ENCODE measurements at places on chromosomes 16 and 17.

DNA sequence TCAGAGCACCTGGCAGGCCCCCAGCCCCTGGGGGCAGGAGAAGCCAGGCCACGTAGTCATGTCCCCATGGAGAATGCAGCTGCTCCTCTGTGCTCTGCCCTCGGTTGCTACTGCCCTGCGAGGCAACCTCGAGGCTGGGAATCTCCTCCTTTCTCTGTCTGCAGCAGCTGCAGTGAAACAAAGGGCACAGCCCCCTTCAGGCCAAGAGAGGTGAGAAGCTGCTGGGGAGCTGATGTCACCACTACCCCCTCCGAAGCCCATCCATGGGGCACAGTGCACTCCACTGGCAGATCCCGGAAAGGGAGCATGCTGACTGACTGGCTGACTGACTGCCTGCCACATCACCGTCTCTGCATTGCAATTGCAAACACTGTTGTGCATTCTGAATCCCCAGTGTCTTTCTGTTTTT, 103.7 kb downstream of the GRIN2A start:
- DNase-seq, result no peak

DNA sequence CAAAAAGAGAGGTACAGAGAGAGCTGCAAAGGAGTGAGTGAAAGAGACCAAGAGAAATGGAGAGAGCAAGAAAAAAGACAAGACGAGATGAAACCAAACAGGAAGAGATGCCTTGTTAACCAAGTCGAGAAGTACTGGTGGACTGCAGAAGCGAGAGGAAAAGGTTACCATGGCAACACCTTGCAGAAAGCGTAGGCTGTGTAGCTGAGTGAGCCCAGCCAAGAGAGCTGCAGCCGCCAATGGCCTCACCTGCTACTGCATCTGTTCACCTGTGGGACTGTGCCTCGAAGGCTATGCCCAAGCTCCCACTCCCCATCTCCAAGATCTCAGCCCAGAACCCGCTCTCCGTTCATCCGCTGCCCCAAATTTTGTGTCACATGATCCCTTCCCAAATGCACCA, 161.3 kb downstream of the SLC39A11 start:
- DNase-seq, result no peak

DNA sequence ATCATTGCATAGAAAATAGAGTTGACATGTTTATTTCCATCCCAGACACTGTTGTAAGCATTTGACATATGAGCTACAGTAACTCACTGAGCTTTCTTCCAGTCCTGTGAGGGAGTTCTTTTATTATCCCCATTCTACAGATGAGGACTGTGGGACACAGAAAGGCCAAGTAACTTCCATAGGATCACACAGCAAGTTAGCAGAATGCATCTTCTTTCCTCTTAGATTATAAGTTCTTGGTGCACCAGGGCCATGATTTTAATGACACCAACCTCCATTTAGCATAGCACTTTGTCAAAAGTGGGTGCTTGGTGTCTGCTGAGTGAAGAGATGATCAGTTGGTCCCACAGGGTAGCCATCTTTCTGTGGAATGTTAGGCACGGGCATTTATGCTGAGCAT, 12.7 kb downstream of the JPT2 start:
- no peak for DNase-seq

DNA sequence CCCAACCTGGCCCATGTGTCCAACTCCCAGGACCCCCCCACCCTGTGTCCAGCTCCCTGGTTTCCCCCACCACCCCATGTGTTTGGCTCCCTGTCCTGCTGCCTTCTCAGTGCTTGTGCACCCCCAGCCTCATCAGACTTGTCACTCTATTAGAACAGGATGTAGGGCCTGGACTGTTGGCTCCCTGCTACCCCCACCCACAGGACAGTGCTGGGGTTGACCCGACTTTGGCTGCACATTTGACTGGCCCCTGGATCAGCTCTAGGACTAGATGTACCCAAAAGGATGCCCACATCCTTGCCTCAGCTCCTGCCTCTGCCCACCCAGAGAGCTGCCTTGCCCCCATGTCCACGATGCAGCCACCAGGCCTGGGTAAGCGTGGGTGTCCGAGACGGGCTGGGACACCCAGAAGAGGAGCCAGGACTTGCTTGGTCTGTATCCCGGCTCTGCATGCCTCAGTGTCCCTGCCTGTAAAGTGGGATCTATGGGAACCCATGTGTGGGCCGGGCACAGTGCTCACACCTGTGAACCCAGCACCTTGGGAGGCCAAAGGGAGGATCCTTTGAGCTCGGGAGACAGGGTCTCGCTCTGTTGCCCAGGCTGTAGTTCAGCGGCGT, 1.5 kb upstream of the CCDC57 start:
- DNase-seq, result no peak

- no peak for DNase-seq
Measured at GRCh38 chr16:67299269-67299668, 19.9 kb downstream of the PLEKHG4 start.

DNA sequence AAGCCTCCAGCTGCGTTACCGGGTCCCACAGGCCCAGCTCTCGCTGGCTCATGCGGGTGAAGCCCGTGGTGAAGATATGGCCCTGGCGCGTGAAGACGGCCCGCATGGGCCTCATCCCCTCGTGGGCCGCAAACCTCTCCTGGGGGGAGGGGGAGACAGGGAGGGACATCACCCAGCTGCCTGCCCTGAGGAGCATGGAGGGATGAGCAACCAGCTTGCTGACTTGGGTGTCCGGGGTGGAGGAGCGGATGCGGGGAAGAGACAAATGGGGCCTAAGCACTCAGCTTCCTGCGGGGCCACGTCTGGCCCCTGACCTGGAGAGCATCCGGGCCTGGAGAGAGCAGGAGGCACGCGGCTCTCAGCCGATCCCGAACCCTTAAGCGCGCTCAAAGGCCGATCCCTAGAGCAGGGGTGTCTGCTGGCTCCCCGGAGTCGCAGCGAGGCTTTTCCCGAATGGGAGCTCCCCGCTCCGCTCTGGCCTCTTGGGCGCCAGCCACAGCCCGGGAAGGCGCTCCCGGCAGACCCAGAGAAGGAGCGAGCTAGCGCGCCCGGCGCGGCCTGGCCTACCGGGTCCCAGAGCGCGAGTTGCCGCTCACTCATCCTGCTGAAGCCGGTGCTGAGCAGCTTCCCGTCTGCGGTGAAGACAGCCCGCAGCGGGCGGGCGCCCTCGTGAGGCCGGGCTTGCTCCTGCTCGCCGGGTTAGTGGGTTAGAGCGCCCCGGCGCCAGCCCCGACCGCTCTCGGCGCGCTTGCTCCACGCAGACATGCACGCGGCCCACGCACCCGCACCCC, 5.0 kb downstream of the CORO6 start:
- DNase-seq, result peak; percentile 10

DNA sequence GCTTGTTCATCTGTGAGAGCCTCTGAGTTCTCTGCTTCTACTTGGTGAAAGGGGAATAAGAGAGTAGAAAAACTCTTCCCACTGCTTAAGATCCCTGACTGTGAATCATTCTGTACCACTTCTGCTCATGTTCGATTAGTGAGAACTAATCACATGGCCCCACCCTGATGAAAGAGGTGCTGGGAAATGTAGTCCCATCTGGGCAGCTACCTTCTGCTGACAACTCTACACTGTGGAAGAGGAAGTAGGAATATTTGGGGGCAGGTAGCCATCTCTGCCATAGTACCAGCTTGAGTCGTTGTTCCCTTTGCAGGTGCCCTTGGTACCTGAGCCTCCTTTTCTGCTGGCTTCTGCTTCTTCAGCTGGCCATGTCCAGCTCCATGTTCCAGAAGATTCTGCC, 29.9 kb downstream of the NKD1 start:
- no peak for DNase-seq

DNA sequence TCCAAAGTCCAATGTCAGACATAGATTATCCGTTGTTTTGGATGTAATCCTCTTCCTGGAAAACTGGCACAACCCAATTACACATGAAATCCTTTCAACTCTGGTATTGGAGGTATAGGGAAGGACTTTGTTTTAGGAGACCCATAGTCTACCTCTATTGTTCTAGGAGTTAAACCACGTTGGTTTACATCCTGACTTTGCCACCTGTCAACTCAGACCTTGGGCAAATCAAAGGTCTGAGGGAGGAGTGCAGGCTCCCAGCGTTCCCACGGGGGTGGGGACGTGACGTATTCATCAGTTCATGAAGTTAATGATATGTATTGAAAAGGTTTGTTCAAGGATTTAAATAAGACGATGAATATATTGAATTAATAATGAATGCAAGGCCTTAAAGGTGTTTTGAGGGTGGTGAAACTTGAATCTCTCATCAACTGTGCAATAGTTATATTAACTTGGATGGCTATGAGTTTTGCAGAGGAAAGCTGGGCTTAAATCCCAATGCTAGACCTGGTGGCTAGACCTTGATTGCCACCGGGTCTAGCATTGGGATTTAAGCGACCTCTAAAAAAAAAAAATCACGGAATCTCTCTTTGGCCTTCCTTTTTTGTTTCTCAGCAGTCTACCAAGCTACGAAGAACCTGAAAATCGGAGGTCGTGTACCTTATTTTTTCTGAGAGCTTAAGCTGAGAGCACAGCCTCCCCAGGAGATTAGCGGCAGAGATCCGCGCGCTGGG, 744 bp upstream of the NF1 start:
- DNase-seq, result no peak

DNA sequence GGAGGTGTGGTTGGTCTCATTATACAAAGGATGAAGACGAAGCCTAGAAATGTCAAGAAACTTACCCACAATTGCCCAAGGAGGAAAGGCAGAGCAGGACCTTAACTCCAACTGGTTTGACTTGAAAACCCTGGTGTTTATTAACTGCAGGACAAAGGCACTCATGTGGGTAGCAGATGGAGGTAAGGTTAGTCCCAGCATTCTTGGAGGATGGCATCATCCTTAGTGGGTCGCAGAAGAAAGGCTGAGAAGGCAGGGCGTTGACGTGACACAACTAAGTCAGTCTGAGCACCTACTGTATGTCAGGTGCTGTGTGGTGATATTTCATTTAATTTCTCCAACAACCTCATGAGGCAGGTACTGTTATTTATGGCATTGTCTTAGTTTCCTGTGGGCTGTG, 101.3 kb downstream of the HAPSTR1 start:
- DNase-seq, result no peak

- DNase-seq, result no peak
Measured at GRCh38 chr16:50473356-50473945, 74.7 kb upstream of the NKD1 start.

DNA sequence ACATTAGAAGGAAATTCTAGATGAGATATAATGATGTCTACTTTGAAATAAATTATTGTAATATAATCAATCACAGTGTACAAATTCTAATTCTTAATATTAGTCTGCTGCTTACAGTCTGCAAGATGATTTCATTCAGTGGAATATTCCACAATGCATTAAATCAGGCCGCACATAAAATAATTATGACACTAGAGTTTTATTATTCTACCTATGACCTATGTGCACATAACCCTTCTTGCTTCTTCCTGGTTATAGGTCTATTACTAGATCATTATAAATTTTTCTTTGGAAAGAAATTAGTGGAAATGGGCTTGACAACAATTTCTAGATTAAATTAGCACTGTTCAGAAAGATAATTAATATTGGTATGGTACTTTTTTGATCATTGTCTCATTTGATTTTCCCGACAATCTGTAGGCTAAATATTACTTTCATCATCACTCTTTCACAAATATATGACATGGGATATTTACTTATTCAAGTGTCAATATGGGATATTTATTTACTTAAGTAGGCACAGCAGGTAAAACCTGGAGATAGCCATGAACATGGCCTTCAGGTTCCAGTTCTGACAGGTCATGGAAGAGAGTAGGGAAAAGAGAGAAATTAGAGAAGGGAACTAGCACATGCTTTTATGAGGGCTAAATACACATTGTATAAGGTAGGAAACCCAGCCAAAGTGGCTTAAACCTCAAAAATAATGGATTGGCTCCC, 476.4 kb downstream of the TOX3 start:
- DNase-seq, result no peak

- no peak for DNase-seq
Measured at GRCh38 chr17:43906951-43907424, 348 bp downstream of the MPP2 start.

DNA sequence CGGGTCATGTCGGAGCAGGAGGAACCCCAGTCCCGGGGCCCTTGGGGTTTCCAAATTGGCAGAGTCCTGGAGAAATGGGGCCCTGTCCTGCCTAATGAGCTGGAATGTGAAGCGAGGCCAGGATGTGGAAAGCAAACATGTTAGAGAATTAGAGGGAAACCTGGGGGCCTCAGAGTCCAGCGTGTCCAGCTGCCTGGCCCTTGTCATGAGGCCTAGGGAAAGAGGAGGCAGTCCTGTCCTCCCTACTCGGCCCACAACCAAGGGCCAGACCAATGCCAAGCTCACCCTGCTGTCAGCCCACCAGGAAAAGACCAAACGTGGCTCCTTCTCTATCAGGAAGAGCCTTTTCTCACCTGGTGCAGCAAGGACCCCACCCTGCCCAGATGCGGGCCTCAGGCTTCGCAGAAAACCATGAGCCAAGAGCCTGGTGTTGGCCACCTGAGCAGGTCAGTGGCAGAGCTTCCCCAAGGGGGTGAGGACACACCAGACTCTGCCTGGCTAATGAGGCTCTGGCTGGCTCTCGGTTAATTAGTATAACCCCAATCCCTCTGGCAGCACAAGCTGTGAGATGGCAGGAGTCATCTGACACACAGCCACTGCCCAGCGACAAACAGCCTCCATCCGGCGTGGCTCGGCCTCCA, 10.1 kb downstream of the TEKT5 start:
- no peak for DNase-seq

GRCh38 chr17:56177361-56177760, 24.1 kb downstream of the ANKFN1 start:
- DNase-seq, result no peak

- no peak for DNase-seq
Measured at GRCh38 chr16:79468631-79469030, 131.9 kb downstream of the MAF start.

DNA sequence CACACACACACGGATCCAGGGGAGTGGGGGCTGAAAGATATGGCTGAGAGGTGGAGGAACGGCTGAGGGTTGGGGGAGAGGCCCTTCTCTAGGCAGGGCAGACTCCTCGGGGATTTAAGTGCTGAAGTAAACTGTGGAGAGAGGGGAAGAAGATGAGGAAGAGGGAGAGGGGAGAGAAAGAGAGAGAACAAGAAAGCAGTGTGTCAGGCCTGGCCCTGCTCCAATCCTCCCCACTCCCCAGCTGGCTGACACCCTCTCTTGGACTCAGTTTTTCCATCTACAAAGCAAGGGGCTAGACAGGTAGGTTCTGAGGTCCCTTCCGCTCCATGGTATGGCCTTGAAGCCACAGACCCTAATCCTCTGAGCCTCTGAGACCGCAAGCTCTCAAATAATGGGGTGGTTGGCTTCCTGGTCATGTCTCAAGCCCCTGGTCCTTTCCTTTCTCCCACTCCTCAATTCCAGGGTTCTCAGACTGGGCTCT, 2.0 kb downstream of the VAMP2 start:
- DNase-seq, result no peak

GRCh38 chr16:28156056-28156680, 55.6 kb downstream of the XPO6 start:
- no peak for DNase-seq
